Activated CD4-positive, alpha-beta T cell treated with anti-CD3 and anti-CD28 coated beads for 4 hours (primary cell): ENCODE measurements at places on chromosomes 5 and 9.
A peak's percentile ranks its signal among the peaks of the same experiment; 100 is the strongest.

DNA sequence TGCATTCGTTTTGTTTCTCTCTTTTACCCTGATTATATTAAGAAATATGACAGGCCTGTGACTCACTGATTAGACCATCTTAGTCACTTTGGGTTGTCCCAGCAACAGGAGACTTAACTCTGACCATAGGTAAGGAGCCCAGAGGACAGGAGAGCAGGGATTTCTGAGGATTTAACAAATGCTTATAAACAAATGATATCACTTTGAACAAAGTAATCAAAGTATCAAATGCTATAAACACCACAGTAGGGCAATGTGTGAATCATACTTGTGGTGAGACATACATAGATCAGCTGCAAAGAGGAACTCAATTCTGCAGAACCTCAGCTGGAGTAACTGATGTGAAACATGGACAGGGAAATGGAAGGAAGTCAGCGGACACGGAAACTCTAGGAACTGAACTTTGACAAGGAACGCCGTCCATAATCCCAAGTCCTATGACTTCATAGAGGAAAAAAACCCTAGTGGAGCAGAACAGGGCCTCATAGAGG, 190.6 kb upstream of the MSX2 start:
- DNase-seq = no peak

DNA sequence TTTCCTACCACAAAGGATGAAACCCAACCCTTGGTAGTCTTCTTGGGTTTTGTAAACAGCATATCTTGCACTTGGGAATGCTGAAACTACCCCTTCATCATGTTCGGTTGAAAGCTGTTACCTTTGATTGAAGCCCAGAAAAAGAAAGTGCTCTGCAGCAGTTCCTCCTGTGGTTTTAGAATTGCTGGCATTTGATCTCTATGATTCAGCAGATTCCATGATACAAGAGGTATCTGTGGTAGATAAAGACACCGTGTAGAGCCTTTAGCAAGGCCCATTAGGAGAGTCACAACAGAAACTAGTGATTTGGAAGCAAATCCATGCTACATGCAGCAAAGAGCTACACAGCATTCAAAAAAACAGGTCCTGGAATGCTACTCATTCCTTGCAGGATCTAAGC, 557.0 kb downstream of the TLE1 start:
- DNase-seq = no peak

- no peak for DNase-seq
Measured at GRCh38 chr9:70229026-70229425, 29.8 kb upstream of the SMC5 start.

GRCh38 chr5:107376546-107377276, 294.0 kb downstream of the EFNA5 start:
- DNase-seq = no peak

- DNase-seq = peak; percentile 40
Measured at GRCh38 chr9:96450613-96451528, 902 bp downstream of the HABP4 start.

GRCh38 chr5:74382123-74382855, 258.2 kb downstream of the ENC1 start:
- no peak for DNase-seq

DNA sequence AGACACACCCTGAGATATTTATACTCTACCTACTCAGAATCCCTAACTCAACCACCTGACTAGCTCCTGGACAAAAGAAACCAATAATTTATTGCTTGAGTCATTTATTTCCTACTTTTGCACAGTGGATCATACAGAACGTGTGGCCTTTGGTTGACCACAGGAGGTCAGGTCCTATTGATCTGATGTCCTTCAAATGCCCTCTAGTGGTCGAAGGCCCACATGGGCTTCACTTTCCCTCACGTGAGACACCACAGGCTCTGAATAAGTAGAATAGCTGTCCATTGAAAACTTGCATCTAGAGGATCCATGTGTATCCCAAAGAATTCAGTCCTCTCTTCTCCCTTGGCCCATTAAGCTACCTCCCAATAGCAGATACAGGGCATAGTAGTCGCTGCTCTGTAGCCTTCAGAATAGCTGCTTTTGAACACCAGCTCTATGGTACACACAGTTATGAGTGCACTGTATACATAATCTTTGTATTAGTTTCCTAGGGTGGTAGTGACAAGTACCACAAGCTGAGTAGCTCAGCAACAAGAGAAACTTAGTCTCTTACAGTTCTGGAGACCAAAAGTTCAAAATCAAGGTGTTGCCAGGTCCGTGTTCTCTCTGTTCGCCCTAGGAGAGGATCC, 177.6 kb upstream of the SMARCA2 start:
- DNase-seq = no peak

DNA sequence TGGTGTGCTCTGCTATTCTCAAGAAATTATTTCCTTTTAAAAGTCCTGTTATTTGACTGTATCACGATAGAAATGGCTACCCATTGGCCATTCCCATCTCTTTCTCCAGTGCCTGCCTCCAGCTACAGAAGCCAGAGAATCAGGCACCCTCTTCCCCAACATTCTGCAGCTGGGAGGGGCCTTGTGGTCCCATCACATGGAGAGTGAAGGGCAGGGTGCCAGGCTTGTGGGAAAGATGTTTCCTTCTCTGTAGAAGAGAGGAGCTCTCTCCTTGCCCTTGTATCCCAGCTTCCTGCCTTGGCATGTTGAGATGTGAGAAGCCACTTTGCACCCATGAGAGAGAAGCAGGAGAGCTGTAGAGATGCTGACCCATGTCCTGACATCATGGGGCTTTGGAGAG, 465.0 kb downstream of the MTRR start:
- DNase-seq = no peak

- no peak for DNase-seq
Measured at GRCh38 chr5:6163913-6164312, 214.4 kb downstream of the MED10 start.

DNA sequence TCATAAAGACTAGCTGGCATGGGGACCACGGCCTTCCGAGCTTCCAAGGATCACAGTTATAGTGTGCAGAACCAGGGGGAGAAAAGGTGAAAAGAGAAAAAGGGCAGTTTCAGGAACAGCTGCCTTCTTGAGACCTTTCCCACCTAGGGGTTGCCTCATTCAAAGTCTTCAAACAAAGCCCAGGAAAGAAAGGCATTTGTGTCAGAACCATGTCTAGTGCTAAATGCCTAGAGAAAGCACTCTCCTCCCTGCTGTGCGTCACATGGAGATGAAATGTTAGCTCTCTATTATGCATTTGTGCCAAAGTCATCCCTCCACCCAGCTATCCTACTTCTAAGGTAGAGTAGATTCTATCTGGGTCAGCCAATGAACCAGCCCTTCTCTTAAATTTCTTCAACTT, 1037.3 kb upstream of the WWC1 start:
- no peak for DNase-seq

DNA sequence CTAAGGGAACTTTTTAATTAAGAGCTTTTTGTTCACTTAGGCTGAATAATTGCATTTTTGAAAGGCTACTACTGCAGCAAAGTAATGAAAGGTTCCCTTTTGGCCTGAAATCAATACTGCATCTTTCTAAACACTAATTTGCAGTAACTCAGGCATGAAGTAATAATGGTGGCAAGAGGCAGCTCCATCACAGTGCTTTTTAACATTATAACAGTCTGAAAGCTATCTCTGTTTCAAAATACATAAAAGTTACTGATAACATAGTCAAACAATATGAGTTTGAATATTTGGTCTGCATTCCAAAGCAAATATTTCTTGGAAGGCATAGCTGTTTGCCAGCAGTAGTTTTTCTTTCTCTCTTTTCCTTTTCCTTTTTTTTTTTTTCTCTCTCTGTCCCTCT, 113.4 kb downstream of the FBN2 start:
- no peak for DNase-seq

- DNase-seq = no peak
Measured at GRCh38 chr9:27371382-27371781, 74.4 kb upstream of the EQTN start.

DNA sequence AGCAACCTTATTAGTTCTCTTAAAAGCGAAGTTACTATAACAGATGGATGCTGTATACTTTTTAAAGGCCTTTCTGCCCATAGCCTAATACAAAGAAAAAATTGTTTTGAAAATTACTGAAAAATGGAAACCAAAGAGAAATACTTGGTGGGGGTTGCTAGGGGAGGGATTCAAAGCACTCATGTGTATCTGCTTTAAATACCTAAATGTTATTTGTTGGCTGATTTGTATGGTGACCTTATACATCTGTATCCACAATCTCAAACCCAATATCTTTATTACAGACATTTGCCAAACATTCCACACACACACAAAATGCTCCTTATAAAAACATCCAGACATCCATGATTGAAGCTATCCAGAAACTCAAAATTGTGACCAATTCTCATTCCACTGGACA, 172.0 kb downstream of the ADAMTS12 start:
- no peak for DNase-seq

GRCh38 chr9:104177003-104177611, 83.0 kb downstream of the SMC2 start:
- no peak for DNase-seq

- no peak for DNase-seq
Measured at GRCh38 chr5:52856564-52856963, 68.8 kb downstream of the ITGA1 start.

GRCh38 chr5:56700711-56701110, 114.6 kb upstream of the MAP3K1 start:
- DNase-seq = no peak

GRCh38 chr9:131203431-131204218, 72.7 kb downstream of the FAM78A start:
- no peak for DNase-seq

DNA sequence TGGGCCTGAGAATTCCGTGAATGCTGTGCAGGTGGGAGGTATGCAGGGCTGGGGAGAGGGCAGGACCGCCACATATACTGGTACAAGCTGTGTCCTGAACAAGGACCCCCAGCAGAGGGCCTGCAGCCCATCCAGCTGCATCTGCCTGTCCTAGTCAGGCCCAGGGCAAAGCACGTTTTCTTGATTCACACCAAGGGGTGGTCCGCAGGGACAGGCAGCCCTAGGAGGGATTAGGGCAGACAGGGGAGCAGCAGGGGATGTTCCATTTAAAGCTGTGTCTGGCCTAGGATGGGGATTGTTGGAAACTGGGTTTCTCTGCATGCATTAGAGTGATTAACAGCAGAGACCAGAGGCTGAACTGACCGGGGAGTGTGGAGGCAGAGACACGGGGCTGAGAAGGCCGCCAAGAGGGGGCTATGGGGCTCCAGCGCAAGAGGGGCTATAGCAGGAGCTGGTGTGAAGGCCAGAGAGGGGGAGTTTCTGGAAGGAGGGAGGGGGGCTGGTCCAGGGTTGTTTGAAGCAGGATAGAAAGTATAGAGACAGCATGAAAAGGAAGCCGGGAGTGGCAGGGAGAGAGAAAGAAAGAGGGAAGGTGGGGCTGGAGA, 2.7 kb downstream of the GRM6 start:
- DNase-seq = no peak

DNA sequence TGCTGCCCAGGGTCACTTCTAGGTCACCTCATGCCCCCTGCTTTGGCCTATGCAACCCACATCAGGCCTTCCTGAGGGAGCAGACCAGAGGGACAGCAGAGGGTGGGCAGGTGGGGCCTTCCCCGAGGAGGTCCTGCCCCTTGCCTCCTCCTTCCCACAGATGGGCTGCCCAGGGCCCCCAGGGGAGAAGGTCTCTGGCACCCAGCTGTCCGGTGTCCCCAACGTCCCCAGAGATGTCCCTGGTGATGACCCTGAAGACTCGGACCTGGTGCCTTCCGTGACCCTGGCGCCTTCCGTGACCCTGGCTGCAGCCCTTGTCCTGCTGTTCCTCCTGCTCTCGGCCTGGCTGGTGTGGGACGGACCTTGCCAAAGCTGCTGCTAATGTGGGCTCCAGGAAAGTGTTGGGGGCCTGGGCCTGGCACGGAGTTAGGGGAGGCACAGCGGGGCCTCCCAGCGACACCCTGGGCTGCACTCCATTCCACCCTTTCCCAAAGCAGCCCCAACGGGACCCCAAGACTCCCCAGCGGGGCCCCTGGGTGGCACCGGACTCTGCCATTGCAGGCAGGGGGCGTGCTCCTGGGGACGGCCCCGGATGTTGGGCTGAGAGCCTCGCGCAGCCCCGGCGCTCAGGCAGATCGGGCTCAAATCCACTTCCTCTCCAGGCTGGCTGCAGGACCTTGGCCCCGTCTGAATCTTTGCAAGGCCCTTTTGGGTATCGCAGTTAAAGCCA, 6.8 kb upstream of the SLC2A6 start:
- DNase-seq = no peak

- DNase-seq = no peak
Measured at GRCh38 chr9:10265153-10265631, 347.6 kb downstream of the PTPRD start.

DNA sequence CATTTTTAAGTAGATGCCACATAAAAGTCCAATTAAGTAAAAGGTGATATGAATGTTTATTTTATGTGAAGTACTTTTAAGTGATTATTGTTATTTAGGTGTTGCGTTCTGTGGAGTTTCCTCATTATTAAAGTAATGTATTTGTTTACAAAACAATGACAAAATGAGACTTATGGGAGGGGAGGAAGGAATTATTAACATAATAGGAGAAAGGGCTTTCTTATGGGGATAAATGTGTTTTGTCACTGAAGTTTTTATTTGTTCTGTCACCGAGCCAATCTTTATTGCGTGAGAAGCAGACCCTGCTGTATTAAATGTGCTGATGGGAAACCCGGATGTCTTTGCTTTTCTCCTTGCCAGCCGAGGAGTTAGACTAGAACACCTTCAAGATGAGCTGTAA, 44.5 kb downstream of the TRIO start:
- no peak for DNase-seq

GRCh38 chr5:57325678-57326397, 152.0 kb downstream of the GPBP1 start:
- no peak for DNase-seq

DNA sequence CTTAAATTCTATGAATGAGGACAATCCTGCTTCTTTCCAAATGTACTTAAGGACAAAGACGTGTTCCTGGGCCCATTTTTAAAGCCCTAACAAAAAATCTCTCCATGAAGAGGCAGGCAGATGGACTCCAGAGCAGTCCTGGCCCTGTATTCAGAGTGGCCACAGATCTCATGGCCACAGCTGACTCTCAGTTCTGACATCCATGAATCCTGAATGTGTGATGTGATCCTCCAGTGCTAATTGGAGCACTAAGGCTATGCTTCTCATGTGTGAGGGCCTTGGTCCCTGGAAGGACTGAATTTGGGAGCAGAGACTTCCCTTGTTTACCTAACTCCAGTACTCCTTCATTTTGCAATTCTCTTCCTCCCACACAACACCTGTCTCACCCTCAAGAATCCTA, 373.0 kb downstream of the AGTPBP1 start:
- no peak for DNase-seq

DNA sequence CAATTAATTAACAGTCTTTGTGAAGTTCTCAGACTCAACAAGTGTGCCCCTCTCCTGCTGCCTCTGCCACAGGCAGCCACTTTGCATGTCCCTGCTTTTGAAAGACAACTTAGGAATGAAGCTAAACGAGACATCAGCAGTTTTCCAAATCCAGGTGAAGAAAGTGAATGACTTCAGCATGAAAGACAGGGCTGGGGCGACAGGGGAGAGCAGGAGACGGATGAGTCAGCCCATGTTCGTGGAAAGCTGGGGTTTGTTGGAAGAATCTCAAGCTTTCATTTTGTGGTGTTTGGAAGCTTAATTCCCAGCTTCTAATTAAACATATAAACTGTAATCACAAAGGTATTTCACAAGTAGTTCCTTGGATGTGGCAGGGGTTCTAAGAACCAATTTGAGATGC, 207.8 kb upstream of the MAP3K1 start:
- DNase-seq = no peak

GRCh38 chr9:136022731-136023409, 61.7 kb upstream of the UBAC1 start:
- no peak for DNase-seq

- DNase-seq = no peak
Measured at GRCh38 chr5:35894131-35894530, 37.4 kb downstream of the IL7R start.
